ENCODE measurements at places on chromosomes 3 and 15.

DNA sequence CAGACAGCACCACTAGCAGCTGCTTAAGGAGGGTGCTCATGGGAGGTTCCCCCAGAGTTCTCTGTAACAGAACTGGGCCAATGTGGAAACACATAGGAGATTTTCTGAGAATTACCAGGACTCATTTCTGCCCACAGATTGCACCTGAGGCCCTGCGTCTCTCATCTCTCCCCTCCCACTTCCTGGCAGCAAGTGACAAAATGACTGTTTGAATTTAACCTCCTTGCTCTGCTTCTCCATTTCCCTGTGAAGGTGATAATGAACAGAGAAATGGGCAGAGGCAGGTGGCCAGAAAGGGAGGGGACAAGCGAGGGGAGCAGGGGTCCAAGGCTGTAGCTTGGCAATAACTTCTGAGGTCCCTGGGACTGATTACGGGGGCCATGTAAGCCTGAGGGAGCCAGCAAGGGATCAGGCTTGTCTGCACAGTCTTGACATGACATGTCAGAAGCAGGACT is 8.0 kb downstream of the EPHB1 start:
- DNase-seq: no peak

GRCh38 chr3:141812586-141812985 is 49.4 kb downstream of the GRK7 start:
- no peak for DNase-seq

GRCh38 chr3:60461267-60461666 is 790.0 kb downstream of the FHIT start:
- no peak for DNase-seq

DNA sequence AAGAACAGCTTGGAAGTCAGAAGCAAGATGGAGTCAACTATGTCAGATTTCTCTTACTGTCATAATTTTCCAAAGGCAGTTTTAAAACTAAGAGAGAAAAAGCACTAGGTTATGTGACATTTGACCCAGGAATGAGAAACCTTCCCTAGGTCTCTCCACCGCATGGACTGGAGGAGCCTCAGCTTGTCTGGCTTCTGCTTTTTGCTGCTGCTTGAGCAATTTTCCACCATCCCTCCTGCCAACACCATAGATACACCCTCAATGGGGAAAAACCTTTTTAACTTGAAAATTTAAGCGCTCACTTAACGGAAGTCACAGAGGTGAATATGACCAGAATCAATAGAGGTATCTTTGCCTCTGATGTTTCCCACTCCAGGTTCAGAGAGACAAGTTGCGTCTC is 17.8 kb upstream of the IREB2 start:
- DNase-seq: no peak

DNA sequence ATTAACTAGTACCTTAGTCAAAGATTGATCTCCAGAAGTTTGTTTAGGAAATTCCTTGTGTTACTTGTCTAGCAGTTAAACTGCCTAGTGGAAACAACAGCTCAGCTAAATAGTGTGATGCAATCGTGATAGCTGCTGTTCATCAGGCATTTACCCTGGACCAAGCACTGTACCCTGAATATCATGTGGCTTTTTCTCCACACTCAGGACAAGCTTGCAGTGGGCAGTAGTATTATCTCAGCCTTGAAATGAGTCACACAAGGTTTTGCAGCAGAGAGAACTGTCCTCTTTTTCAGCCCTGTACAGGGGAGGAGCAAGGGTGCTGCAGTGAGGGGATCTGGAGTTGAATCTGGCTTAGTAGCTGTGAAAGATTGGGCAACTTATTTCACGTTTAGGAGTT is 208.4 kb downstream of the TP63 start:
- DNase-seq: no peak

DNA sequence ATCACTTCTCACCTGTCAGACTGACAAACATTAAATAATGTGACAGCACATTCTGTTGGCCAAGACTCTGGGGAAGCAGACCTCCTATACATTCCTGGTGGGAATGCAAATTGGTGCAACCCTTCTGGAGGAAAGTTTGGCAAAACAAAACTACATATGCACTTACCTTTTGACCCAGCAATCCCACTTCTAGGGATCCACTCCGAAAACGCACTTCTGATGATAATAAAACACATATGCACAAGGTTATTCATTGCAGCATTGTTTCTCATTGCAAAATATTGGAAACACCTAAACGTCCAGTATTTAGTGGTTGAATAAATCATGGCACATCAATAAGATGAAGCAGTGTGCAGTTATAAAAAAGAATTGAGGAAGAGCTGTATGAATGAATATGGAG is 145.5 kb upstream of the ABHD17C start:
- no peak for DNase-seq

DNA sequence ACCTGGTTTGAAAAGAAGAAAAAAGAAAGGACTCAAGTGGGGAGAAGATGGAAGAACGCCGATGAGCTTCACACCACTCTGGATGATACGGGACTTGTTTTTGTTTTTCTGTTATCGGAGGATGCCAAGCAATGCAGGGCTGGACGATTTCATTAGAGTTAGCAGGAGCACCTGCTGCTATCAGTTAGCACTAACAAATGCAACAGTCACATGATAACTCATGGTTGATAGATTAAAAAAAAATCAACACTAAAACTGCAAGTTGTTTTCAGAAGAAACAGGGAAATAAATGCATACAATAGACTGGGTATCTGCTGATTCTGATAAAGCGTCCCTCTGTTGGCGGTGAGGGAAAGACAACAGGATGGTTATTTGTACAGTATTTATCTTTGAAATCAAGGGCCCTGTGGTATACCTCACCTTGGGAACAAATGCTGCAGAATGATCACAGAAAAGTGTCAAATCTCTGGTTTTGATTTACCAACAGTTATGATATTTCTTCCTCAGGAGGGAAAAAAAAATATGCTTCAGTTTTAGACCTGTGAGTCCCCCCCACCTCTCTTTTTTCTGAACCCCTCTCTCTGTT is 575.1 kb downstream of the FOXP1 start:
- no peak for DNase-seq

DNA sequence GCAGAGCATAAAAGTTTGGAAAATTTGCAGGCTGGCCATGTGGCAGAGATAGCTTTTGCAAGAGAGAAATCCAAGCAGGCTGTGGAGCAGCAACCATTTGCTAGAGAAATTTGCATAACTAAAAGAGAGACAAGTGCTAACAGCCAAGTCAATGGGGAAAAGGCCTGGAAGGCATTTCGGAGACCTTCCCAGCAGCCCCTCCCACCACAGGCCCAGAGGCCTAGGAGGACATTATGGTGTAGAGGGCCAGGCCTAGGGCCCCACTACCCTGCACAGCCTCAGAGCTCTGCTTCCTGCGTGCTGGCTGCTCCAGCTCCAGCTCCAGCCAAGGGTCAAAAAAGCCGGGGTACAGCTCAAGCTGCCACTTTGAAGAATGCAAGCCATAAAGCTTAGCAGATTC is 82.7 kb downstream of the MYO5A start:
- DNase-seq: peak; percentile 24

- no peak for DNase-seq
Measured at GRCh38 chr3:99242271-99242670, 340.8 kb upstream of the DCBLD2 start.

GRCh38 chr15:73879426-73879825 is 6.1 kb downstream of the TBC1D21 start:
- DNase-seq: no peak

DNA sequence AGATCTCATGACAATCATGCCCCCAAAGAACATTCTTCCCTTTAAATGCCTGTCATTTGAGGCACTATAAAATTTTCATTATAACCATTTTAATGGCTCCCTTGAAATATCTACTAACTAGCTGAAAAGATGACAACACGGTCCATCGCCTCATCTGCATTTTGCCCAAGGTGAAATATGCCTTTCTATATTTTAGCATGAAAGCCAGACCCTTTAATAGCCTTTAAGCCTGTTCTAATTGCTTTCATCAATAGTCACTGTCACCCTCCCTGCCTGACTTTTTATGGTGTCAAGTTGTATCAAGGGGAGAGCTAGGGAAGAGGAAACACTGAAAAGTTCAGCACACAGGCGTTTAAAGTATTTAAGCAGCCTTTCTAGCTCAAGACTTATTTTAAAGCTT is 144.1 kb upstream of the PRICKLE2 start:
- no peak for DNase-seq

DNA sequence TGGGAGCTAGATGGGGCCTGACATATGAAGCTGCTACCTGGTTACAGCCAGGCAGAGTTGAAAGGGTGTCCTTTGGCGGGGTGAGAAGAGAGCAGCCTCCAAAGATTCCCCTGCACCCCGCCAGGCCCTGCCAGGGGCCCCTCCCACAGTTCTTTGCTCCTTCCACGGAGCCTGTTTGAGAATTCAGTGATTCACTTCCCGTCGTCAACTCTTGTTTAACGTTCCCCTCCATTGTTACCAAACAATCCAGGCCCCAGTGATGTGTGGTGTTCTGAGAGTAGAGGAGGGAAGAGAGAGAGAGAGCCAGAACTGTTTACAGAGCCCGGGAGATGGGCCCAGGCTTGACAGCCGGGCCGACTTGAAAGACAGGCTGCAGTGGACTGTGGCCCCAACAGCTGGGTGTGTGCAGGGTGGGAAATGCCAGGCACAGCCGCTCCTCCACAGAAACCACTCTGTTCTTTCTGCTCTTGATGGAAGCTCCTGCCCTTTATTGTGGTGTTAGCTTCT is 81.5 kb downstream of the SMAD3 start:
- DNase-seq: peak; percentile 78

GRCh38 chr3:171470714-171471227 is 10.6 kb upstream of the TNIK start:
- DNase-seq: no peak

- DNase-seq: no peak
Measured at GRCh38 chr15:67701669-67702068, 123.6 kb upstream of the SKOR1 start.

DNA sequence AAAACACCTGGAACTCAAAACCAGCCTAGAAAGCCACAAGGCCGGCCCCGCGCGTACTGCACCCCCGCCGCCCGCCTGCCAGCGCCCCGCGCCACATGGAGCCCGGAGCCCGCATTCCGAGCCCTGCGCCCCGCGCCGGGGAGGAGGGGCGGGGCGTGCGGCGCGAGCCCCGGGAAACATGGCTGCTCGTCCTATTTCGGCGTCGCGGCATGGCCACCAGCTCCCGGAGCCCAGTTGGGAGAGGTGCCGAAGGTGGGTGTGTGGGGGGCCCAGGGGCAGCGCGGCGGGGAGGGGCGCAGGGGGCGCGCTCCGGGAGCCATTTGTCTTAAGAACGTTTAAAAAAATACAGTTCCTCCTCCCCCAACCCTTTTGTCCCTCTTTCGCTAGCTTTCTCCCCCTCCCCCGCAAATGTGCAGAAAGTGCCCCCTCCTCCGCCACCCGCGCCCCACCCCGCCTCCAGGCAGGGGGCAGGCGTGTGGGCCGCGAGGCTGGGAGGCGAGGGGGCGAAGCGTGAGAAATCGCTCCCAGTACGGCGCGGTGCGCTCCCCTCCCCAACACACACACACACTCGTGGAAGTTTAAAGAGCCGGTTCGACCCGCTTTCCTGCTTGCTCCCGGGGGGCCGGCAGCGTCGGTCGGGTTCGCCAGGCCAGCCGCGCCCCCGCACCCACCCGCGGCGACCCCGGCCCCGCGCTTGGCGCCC is 2.5 kb downstream of the ANP32A start:
- peak; percentile 31 for DNase-seq

GRCh38 chr3:193835414-193835813 is 242.4 kb downstream of the OPA1 start:
- DNase-seq: no peak

DNA sequence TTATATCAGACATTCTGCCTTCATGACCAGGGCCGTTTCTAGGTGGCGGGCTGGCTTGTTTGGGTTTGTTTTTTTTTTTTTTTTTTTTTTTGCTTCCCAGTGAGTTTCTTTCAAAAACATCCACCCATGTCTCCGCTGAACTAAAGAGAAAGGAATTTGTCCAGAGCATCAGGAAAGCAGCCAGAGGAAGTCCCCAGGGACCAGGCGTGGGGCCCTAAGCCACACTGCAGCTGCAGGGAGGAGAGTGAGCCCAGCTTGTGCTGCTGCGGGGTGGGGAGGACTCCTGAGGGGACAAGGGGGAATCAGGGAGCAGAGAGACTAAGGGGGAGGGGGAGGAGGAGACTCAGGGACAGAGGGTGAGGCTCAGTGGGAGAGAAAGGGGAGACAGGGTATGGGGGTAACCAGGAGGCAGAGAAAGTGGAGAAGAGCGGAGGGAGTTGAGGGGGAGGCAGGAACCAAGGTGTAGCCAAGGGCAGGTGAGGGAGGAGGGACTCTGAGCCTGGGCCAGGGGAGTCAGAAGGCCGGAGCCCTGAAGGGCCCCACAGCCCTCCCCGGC is 49.5 kb downstream of the CYP11A1 start:
- DNase-seq: no peak

- DNase-seq: no peak
Measured at GRCh38 chr15:39094116-39094515, 486.8 kb upstream of the THBS1 start.

DNA sequence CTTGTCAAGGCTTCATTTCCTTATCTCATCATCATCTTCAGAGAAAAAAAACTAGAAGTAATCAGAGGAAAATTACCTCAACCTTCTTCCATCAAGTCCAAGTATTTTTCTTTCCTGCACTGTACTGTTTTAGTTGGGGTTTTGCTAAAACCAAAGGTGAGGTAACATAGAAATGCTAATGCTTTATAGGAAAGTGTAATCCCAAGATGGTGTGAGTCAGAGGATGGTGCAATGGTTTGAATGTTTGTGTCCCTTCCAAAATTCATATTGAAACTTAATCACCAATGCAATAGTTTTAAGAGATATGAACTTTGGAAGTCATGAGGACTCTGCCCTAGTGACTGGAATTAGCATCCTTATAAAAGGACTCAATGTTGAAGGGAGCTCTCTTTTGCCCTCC is 79.5 kb downstream of the KBTBD8 start:
- no peak for DNase-seq

DNA sequence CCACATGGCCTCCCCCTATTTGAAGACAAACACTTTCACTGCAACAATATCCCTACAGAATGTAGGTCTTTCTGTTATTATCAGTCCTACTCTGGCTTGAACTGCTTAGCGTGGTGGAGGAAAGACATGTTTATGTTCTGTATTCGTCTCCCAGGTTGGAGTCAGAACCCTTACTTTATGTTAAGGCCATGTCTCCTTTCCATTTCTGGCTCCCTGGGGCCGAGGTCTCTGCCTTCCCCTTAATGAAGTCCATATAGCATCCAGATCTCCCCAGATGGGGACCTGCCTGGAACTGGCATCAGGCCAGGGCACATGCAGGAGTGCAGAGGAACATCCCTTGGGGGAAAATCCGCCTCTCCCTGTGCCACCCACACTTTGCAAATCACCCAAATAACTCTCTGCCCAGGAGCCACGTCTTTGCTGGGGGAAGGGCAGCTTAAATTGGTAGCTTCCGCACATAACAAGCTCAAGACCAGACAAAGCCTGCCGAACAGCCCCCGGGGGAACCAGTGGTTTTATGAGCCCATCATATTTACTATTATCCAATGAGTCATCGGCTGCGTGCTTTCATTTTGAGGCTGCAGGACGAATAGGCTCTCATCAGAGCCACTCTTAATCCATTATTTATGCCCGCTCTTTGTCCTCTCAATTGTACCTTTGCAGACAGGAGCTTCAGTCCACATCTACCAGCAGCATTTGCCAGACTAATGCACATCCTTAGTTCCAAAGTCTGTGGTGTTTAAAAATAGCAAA is 237.0 kb downstream of the UACA start:
- peak; percentile 46 for DNase-seq

Data from ELF-1 (cell line).